Activated CD8-positive, alpha-beta memory T cell treated with anti-CD3 and anti-CD28 coated beads, Interleukin-2, amount 10 ng/mL, durations not matched to agents 7 days and 5 days (primary cell): ENCODE measurements at places on chromosomes 5 and 9. TPM values are rescaled to one million over a fixed set of nuclear protein-coding genes. Genes with fewer than 3 reads are reported as not detected.
A peak's percentile ranks its signal among the peaks of the same experiment; 100 is the strongest.

ACOT12 gene
- not detected for total RNA-seq

DNA sequence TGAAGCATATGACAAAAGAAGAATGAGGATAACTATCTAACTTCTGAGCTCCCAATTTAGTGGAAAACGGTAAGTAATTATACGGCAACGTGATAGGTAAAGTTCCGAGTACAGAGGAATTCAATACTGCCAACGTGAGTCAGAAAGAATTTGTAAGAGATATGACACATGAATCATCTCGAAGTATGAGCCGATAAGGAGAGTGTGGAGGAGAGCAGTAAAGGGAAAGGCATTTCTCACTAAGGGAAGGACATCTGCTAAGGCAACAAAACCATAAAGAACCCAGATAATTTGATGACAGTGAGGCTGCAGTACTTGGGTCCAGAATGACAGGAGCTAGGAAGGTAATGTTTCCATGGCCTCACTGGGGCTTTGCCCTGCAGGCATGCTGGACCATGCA lies 11.0 kb downstream of the MPDZ start:
- DNase-seq = no peak

DNA sequence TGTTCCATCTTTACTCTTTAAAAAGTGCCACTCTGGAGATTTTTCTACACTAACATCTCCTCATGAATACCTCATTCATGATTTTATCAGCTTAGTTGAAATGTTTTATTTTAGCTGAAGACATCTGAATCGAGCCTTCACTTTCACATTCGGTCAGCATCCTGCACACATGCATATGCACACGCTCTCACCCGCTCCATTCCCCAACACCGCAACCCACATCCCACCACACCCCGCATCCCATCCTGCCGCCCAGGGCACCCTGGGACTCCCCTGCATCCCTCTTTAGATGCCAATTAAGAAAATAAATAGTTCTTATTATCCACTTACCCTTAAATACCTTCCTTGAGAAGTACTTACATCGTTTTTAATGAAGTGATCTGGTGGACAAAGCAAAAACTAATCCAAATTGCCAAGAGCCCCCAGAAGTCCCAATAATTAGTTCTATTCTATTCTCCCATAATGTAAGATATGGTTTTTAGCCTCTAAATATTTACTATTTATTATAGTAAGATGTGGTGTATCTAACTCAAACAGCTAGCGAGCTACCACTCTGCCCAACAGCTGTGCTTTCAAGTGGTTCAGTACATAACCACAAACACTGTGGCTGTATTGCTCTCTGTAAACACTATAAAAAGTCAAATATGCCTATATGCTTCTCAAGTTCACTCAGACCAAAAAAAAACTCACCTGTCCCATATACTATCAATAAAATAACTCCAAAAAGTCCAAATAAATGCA lies 38.2 kb downstream of the GZMK start:
- DNase-seq = peak; percentile 93

DNA sequence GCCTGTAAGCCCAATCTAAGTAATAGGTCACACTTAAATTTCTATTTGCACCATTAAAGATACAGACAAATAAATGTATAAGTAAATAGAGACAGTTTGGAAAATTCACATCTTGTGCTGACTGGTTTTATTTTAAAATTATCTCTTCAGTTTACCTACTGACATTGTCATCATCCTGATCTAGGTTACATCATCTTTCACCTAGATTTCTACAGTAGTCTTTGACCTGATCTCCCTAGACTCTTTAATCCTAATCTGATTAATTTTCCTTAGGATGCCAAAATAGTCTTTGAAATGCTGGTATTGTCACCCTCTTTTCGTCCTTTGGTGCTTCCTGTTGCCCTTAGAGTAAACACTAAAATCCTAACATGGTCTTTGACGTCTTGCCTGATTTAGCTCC lies 43.9 kb downstream of the NDUFS4 start:
- DNase-seq = no peak

DNA sequence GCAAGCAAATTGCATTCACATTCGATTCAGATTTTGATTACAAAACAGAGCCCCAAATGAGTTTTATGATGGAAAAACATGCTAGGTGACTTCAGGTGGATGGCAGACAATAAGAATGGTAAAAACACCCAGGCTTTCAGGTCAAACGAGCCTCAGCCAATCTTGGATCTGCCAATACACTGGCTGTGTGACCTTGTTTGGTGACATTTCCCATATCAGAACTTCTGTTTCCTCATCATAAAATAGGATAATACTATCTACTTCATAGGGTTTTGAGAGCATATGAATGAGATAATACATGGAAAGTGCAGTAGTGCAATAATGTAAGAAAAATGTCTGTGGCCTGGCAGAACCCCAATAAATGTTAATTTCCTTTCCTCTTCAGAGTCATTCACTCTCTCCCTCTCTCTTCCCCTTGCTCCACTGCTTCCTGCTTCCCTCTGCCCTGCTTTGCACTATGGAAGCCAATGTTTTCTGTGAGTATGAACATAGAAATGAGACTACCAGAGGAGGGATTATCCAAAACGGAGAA lies 54.7 kb downstream of the SH3RF2 start:
- DNase-seq = no peak
